Lower lobe of right lung (tissue), 2 donors: ENCODE measurements at places on chromosomes 7 and 10. TPM values are rescaled to one million over a fixed set of nuclear protein-coding genes. Genes with fewer than 3 reads are reported as not detected.
A peak's percentile ranks its signal among the peaks of the same experiment; 100 is the strongest.

DNA sequence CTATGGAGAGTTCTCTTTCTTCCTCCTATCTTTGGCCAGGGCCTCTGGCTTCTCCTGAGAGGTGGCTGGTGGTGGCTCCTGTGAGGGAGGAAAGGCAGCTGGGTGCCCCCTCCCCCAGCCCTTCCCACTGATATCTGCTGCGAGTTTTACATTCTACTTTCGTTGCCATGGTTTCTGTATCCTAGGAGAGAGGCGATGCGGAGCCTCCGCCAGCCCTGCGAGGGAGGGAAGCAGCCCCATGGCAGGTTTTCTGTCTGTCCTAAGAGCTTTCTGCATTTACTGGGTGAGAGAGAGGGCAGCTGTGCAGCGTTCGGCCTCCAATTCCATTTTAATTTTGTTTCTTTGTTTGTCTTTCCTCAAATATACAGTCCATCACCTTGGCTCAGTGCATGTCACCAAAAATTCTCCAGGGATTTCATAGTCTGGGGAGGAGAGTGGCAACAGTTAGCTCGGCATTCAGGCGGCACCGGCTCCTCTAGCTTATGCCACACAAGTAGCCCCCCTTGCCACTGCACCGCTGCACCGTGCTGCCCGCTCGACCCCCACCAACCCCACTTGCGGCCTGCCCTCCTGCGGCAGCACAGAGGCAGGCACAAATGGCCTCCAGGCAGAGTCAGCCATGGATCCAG is 20.4 kb downstream of the DNAJB12 start:
- H3K27ac ChIP-seq: peak overlapping the region; percentile 94
- H3K27me3 ChIP-seq: no peaks in the 10 kb centered on the region
- H3K36me3 ChIP-seq: peaks cover 51% of the 10 kb centered on the region
- DNase-seq: peak; percentile 51

DNA sequence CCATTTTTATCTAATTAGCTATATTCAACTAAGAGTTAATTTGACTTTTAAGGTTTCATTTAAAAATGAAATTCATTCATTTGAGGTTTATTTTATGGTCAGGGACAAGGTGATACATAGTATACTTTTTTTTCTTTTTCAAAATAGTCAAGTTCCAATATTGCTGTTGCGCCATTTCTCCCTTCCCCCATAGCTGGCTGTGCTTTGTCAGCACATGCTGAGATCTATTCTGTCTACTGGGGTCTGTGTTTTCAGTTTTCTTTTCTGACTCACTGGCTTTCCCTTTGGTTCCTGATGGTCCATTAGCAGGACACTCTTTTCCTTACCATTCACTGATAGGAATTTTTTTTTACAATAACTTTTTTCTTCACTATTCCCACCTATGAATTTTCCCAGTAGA is 336.4 kb upstream of the TMEM229A start:
- H3K4me1 ChIP-seq: no peaks in the 10 kb centered on the region
- H3K27ac ChIP-seq: no peak overlapping the region
- no peaks in the 10 kb centered on the region for H3K27me3 ChIP-seq
- no peak overlapping the region for H3K4me3 ChIP-seq
- no peak for DNase-seq
- H3K36me3 ChIP-seq: no peaks in the 10 kb centered on the region

Gene C1QL3
- total RNA-seq: not detected

Gene TFEC
- total RNA-seq: 41.9 TPM

Gene PTPRZ1
- 1.9 TPM for total RNA-seq

- peaks cover 3% of the 10 kb centered on the region for H3K4me1 ChIP-seq
- H3K27ac ChIP-seq: no peak overlapping the region
- no peaks in the 10 kb centered on the region for H3K27me3 ChIP-seq
- H3K4me3 ChIP-seq: no peak overlapping the region
- DNase-seq: no peak
Measured at GRCh38 chr10:24433705-24434104, 224.8 kb downstream of the KIAA1217 start.

DNA sequence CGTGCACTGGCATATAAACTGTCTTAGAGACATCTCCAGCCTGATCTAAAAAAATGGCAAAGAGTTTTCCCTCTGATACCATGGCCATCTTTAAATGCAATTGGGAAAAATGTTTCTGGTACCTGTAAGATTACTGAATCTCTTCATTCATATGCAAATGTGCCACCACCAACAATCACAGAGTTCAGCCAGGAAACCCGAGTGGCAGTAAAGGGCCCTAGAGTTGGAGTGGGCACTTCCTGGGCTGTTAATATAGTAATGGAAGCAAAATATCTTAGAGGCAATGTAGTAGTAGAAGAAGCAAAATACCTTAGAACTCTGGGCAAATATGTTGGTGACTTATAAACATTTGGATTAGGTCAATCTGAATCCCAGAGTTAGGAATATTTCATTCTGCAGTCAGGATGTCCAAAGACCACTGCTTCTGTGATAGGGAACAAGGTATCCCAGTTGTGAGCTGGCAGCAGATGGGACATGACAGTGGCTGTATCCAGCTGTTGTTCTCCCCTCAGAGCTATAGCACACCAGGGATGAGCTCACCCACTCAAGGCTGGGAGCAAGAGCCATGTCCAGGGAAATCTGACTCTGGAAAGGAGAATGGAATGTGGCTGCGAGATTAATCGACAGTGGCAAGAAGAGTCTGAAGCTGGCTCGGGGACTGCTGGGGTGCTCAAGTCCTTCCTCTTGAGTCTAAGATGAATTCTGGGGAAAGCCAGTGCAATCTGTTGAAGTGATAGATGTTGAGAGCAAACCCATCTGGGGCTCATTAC is 332.1 kb downstream of the PHTF2 start:
- H3K4me1 ChIP-seq: no peaks in the 10 kb centered on the region
- H3K36me3 ChIP-seq: no peaks in the 10 kb centered on the region
- DNase-seq: peak; percentile 55
- no peaks in the 10 kb centered on the region for H3K27me3 ChIP-seq

Gene CYP26C1
- total RNA-seq: 0.27 TPM

DNA sequence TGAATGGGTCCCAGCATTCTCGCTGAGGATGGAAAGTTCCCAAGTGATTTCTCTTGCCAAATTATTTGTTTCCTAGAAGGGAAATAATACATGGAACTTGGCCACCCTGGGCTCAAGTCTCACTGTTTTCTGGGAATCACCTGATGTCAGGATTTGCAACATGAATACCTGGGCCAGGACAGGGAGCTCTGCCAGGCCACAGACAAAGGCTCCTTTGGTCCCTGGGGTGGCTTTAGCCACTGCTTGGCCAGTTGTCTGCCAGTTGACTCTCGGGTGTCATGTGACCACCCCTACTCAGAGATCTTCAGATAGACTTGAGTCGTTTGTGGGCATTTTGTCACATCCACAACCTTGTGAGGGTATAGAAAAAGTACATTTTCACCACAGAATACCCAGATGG is 258.0 kb upstream of the HABP2 start:
- no peaks in the 10 kb centered on the region for H3K4me1 ChIP-seq
- DNase-seq: no peak
- no peaks in the 10 kb centered on the region for H3K36me3 ChIP-seq
- H3K4me3 ChIP-seq: no peak overlapping the region

GRCh38 chr10:72026278-72027111 is 61.9 kb downstream of the SPOCK2 start:
- no peak overlapping the region for H3K4me3 ChIP-seq
- peaks cover 30% of the 10 kb centered on the region for H3K4me1 ChIP-seq
- DNase-seq: no peak
- peak overlapping the region; percentile 67 for H3K27ac ChIP-seq
- H3K27me3 ChIP-seq: no peaks in the 10 kb centered on the region
- H3K36me3 ChIP-seq: no peaks in the 10 kb centered on the region

Gene FAM3C
- 35.3 TPM for total RNA-seq

DNA sequence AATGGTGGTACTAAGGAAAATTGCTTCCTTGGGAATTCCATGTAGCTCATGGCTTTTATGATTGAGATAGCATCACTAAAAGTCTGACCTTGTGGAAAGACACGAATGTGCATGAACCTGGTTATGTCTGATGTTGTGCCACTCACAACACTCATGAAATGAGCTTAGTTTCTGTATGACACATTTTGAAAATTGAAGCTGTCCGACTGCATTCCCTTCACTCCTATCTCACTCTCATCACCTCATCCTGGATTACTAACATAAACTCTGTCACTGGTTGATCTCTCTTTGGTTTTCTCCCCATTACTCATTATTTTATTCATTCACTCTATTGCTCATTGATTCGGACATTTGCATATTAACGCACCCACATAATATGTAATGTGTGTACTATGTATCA is 190.0 kb upstream of the VWC2 start:
- no peaks in the 10 kb centered on the region for H3K27me3 ChIP-seq
- no peak overlapping the region for H3K27ac ChIP-seq
- H3K4me1 ChIP-seq: no peaks in the 10 kb centered on the region
- no peak for DNase-seq
- H3K4me3 ChIP-seq: no peak overlapping the region

- H3K27ac ChIP-seq: no peak overlapping the region
- no peaks in the 10 kb centered on the region for H3K4me1 ChIP-seq
- no peak overlapping the region for H3K4me3 ChIP-seq
- no peaks in the 10 kb centered on the region for H3K36me3 ChIP-seq
Measured at GRCh38 chr10:80322711-80323110, 33.3 kb upstream of the MAT1A start.

DNA sequence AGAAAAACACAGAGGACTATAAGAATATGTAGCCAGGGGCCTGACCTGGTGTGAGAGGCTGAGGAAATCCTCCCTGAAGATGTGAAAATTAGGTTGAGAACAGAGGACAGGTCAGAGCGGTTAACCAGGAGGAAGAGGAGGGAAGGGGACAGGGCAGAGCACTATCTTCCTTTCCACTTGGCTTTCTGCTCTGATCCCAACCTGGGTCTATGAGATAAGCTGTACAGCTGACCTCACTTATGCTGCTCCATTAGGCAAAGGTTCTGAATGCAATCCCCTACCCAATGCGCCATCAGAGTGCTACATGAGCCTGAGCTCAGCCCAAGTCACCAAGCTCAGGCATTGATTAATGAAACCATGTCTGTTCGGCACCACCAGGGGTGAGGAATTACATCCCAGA is 10.5 kb downstream of the LIPA start:
- H3K36me3 ChIP-seq: peaks cover 23% of the 10 kb centered on the region
- H3K4me3 ChIP-seq: no peak overlapping the region
- peaks cover 26% of the 10 kb centered on the region for H3K4me1 ChIP-seq
- no peak for DNase-seq
- no peak overlapping the region for H3K27ac ChIP-seq

GRCh38 chr10:60293581-60294175 is 96.0 kb downstream of the ANK3 start:
- DNase-seq: no peak
- no peaks in the 10 kb centered on the region for H3K36me3 ChIP-seq
- H3K4me3 ChIP-seq: no peak overlapping the region

DNA sequence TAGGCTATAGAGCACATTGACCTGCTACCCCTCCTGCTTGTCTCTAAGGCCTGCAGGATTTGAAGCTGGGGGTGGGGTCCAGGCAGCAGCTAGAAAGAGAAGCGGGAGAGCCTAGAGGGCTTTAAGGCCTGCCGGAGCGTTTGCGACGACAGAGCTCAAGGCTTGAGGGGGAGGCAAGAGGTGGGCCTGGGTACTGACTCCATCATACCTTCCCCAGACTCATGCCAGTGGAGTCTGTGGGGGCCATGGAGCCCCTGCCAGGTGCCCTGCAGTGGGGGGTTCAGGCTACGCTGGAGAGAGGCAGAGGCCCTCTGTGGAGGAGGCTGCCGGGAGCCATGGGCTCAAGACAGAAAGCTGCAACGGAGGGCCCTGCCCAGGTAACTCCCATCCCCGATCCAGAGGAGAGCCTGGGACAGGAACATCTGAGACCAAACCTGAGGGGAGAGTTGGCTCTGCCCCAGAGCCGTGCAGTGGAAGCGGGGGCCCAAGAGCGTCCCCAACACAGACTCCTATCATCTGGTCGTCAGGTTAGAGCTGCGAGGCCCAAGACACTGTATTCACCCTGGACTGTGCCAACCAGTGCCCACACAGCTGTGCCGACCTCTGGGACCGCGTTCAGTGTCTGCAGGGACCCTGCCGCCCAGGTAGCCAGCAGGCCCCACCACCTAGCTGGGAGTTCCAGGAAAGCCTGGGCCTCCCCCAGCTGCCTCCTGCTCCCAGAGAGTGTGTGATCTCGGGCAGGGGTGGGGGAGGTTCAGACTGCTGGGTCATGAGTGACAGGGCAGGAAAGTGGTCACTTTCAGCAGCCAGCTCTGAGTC is 13.2 kb upstream of the ZNF862 start:
- no peaks in the 10 kb centered on the region for H3K27me3 ChIP-seq
- no peak overlapping the region for H3K27ac ChIP-seq
- H3K4me3 ChIP-seq: no peak overlapping the region
- no peaks in the 10 kb centered on the region for H3K4me1 ChIP-seq
- H3K36me3 ChIP-seq: no peaks in the 10 kb centered on the region

DNA sequence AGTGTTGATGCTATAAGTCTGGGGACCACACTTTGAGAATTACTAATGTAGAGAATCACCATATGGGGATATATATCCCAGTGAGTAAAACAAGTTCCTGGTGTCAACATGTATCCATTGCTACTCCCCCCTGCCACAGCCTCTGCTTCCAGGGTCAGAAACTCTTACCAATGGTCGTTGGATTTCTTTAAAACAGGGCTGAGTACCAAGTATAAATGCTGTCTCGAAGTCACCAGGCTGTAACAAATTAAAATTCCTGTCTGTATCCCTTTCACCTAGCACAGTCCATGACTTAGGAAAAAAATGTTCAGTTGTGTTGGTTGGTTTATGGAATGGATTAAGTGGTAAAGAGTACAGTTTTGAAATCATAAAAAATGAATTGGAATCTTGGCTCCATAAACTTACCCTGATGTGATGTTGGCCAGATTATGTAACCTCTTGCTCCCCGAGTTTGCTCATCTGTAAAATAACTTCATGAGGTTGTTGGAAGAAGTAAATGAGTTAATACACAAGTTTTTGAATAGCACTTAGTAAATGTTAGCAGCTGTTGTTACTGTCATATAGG is 364.0 kb upstream of the LRGUK start:
- no peaks in the 10 kb centered on the region for H3K36me3 ChIP-seq
- H3K4me1 ChIP-seq: no peaks in the 10 kb centered on the region
- no peak overlapping the region for H3K4me3 ChIP-seq

DNA sequence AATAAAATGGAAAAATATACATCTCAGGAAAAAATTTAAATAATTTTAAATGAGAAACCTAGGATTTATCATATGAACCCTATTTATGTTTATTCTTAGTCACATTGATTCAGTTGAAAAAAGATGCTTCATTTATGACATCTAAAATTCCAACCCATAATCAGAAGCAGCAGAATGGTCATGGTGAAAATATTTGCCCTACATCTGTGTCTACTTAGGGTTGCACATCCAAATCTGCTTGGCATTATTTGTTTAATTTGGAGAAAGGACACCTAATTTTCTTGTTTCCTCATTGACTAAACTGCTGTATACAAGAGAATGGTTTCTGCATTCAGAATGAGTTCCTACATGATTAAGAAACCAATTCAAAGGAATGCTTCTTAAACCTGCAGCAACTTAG is 72.9 kb upstream of the SKAP2 start:
- no peaks in the 10 kb centered on the region for H3K36me3 ChIP-seq
- no peaks in the 10 kb centered on the region for H3K27me3 ChIP-seq
- no peak overlapping the region for H3K27ac ChIP-seq
- no peak for DNase-seq

Gene EGFR
- 62.7 TPM for total RNA-seq
